ENCODE measurements at places on chromosomes 11 and 22. TPM values are rescaled to one million over a fixed set of nuclear protein-coding genes. Genes with fewer than 3 reads are reported as not detected.

- no peak for DNase-seq
These were observed 71.8 kb downstream of the PIWIL4 start for GRCh38 chr11:94638902-94639373.

Gene LYVE1
- 15.5 TPM for polyA plus RNA-seq

GRCh38 chr22:30695351-30695851, 727 bp downstream of the OSBP2 start:
- peak; percentile 30 for DNase-seq

GRCh38 chr11:104784684-104785460, 113.4 kb downstream of the CASP12 start:
- no peak for DNase-seq

GRCh38 chr11:31844351-31844750, 33.2 kb upstream of the PAX6 start:
- no peak for DNase-seq

DNA sequence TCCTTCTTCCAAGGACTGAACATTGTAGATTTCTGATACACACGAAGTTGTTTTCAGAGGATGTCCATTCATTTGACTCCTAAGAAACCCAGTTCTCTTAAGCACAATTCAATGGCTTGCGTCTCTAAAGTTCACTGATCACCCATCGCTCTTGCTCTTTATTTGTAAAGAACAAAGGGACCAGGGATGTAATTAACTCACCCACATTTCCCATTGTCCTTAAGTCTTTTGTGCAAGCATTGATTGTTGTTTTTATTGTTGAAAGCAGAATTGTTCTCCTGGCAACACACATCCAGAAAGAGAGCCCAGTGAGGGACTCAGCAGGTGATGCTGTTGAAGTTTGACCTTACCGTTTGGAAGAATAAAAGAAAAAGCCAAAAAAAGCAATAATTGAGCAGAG, 59.2 kb downstream of the SPON1 start:
- DNase-seq = no peak

- DNase-seq = no peak
These were observed 608.1 kb upstream of the CADM1 start for GRCh38 chr11:116112087-116112935.

Gene SLC22A9
- polyA plus RNA-seq = not detected

DNA sequence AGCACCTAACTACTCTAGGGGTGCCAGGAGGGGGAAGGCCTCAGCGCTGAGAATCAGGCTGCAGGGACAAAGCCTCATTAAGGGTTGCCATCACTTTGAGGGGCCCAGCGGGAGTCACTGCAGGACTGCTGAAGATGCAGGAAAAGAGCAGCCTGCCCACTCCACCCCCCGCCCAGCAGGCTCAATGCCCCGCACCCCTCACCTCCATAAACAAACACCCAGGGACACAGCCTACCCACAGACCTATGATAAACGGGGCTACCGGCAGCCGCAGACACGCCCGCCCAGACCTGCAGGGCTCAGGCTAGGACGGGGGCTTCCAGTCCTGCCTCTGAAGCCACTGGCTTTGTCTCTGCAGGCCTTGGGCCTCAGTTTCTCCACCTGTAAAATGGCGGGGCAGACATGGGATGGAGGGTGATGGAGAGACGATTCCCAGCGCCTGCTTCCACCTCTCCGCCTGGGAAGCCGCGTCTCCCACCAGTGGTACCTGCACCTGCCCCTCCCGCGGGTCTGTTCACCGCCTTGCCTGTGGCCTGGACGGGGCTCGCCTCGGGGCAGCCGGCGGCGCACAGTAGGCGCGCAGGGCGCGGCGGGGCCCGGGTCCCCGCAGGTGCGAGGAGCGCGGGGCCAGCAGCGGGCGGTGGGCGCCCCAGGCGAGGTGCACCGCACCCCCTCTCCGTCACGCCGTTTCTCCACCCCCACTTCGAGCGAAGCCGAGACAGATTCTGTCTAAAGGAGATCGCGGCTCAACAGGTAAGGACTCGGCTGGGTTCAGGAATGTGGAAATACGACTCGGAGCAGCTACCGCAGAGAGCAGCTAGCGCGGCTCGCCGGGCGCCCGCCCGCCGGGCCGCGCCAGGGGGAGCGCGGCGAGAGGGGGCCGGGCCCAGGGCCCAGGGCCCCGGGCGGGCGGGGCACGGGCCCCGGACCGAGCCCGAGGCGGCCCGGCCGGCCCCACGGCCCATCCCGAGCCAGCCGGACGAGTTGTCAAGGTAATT, 1.5 kb downstream of the WNT7B start:
- DNase-seq = no peak

- peak; percentile 67 for DNase-seq
These were observed 11.6 kb upstream of the PDE2A start for GRCh38 chr11:72685560-72686480.

DNA sequence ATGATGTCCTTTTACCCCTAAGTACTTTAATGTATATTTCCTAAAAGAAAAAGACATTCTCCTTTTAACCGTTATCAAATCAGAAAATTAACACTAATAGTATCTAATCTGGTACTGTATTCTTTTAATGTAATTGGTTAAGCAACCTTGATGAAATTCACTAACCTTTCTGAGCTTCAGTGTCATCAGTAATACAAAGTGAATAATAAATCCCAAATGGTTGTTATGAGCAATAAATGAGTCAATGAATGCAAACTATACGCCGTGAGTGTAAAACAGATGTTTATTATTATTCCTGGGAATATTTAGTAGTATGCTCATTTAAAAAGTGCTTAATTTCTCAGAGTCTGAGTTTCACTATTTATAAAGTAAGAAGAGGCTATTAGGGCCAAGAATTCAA, 21.5 kb downstream of the UEVLD start:
- DNase-seq = no peak

DNA sequence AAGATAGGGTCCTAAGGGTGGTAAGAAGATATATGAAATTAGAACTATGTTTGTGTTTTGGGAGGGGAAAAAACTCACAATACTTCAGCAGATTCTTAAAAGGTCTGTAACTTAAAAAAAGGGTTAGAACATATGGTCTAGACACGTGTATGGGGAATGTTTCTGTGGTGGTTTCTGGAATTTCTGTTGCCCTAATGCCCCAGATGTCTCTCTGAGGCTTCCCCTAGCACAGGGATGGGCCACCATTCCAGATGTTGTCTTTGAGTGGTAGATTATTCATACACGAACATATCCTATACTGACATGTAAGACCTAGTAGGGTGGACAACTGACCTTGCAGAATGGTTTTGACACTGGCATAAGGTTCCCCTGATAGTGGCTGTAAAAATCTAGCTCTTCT, 26.2 kb downstream of the EHF start:
- no peak for DNase-seq

GRCh38 chr22:31082606-31083376, 1.7 kb downstream of the SMTN start:
- peak; percentile 85 for DNase-seq

GRCh38 chr22:33519974-33520903, 400.0 kb downstream of the LARGE1 start:
- DNase-seq = no peak

Gene MDK
- polyA plus RNA-seq = 4.8 TPM

DNA sequence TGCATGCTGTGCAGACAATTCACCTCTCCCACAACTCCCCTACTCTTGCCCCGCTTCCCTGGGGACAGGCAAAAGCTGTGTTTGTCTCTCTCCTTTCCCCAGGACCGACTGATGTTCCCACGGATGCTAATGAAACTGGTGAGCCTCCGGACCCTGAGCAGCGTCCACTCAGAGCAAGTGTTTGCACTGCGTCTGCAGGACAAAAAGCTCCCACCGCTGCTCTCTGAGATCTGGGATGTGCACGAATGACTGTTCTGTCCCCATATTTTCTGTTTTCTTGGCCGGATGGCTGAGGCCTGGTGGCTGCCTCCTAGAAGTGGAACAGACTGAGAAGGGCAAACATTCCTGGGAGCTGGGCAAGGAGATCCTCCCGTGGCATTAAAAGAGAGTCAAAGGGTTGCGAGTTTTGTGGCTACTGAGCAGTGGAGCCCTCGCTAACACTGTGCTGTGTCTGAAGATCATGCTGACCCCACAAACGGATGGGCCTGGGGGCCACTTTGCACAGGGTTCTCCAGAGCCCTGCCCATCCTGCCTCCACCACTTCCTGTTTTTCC, 1.4 kb upstream of the MADD start:
- DNase-seq = no peak

DNA sequence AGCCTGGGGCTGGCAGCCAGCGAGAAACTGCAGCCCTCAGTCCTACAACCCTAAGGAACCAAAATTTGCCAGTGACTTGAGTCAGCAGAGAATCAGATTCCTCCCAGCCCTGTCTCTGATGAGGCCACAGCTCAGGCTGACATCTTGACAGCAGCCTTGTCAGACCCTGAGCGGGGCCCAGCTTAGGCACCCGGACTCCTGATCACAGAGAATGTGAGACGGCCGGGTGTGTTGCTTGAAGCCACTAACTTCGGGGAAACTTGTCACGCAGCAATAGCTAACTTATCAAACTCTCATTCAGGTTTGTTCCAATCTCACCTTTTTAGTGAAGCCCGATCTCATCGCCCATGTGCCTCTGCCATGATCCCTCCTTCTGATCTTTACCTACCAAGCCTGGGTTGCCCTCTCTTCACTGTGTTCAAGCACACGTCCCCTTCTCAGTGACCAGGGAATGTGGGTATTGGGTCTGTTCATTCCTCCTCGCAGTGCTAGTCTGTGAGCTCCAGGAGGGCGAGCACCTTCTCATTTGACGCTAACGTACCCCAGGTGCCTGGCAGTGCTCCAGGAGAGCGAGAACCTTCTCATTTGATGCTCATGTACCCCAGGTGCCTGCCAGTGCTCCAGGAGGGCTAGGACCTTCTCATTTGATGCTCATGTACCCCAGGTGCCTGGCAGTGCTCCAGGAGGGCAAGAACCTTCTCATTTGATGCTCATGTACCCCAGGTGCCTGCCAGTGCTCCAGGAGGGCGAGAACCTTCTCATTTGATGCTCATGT, 280.7 kb downstream of the BRD1 start:
- DNase-seq = peak; percentile 22

DNA sequence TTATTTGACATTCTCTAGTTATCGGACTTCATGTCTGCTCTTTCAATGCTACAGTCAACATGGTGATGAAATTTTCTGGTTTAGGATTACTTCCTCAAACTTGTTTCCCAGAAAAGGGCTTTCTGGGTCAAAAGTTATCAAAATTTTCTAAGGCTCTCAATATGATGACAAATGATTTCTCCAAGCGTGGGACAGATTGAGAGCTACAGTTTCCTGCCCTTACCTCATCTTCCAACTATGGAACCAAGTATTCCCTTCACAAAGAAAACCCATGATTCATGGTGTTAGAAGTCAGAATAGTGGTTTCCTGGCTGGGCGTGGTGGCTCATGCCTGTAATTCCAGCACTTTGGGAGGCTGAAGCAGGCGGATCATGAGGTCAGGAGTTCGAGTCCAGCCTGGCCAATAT, 17.8 kb downstream of the MYO18B start:
- no peak for DNase-seq

GRCh38 chr22:47657224-47657623, 894.8 kb downstream of the TBC1D22A start:
- DNase-seq = no peak

GRCh38 chr22:32723643-32724042, 77.9 kb upstream of the TIMP3 start:
- peak; percentile 69 for DNase-seq

Gene CNIH2
- polyA plus RNA-seq = 0.08 TPM

Gene GLYAT
- polyA plus RNA-seq = 0.15 TPM

Gene APOL3
- 23.9 TPM for polyA plus RNA-seq

Gene SCGB1D2
- polyA plus RNA-seq = 3.1 TPM

GRCh38 chr11:91872243-91872642, 352.4 kb upstream of the FAT3 start:
- no peak for DNase-seq

Gene KBTBD3
- 3.2 TPM for polyA plus RNA-seq

Gene PNPLA3
- polyA plus RNA-seq = 0.18 TPM

DNA sequence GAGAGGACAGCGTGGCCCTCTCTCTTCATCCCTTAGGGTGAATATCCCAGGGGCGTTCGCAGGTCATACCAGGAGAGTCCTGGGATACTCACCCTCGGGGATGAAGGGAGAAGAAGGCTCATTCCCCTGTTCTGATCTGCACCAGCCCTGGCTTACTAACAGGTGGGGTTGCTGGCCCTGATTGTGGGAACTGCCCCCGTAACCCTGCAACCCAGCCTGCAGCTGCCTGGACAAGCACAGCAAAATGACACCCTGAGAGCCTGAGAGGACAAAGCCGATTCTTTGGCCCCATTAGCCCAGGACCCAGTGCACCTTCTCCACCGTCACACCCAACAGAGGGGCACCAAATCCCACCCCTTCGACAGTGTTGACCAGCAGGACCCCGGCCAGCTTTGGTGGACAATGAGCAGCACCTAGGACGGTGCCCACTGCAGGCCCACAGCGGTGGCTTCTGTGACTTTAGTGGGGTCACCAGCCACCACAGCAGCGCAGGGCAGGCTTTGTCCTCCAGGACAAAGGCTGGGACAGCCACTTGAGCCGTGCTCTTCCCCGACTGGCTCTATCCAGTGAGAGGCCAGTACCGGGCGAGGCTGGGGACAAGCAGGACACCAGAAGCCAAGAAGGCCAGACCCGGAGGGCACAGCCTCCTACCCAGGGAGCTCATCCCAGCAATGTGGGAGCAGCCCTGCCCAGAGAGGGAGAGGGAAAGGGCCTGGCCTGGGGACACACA, 98.5 kb upstream of the RTL6 start:
- DNase-seq = no peak

DNA sequence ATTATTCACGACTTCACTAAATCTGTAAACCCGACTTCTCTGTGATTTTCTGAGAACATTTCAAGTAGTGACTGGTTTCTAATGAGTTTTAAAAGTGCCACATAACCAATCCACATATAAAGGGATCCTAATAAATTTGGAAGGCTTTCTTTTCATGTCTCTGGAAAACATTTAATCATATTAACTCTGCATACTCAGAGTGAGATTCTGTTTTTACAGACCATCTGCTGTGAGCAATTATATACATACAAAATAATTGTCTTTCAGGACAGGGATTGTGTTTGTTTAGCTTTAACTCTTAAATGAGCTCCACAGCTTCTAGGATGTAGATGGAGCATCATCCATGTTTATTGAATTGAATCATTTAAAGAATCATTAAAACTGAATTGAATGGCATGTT, 65.1 kb downstream of the PRMT3 start:
- DNase-seq = no peak
